ENCODE measurements at places on chromosomes 4 and X.

GRCh38 chr4:42369489-42369888 is 27.8 kb upstream of the SHISA3 start:
- no peak for DNase-seq

DNA sequence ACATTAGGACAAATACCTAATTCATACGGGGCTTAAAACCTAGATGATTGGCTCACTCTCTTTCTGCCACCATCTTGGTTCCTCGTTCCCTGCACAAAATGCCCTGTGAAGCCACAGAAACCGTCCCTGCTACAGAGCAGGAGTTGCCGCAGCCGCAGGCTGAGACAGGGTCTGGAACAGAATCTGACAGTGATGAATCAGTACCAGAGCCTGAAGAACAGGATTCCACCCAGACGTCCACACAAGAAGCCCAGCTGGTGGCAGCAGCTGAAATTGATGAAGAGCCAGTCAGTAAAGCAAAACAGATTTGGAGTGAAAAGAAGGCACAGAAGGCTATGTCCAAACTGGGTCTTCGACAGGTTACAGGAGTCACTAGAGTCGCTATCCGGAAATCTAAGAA is 34.3 kb downstream of the TRIM61 start:
- no peak for DNase-seq

DNA sequence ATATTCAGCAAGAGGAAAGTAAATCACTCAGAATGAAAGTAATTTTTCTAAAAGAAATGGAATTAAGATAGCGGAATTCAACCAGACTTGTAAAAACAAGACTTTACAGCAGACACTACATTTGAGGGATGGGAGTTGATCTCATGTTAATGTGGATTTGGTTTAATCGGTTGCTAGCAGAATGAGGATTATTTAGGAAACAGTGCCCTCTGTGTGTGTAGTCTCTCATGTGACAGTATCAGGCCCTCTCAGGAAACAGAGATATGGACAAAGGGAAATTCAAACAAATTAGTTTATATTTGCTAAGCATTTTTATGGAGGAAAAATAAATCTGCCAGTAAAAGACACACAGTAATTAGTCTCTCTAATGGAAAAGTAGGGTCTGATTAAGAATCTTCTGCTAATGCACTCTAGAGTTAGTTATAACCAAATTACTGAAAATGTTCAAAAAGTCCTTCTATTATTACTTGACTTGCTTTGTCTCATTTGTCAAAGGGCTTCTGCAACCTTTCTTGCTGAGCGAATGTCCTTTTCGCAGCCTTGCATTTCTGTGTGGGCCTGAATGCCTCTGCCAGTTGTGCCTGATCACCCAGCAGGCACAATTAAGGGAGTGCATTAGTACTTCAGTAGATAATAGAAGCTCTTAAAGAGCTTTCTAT is 1282.3 kb upstream of the TENM3 start:
- DNase-seq = no peak

DNA sequence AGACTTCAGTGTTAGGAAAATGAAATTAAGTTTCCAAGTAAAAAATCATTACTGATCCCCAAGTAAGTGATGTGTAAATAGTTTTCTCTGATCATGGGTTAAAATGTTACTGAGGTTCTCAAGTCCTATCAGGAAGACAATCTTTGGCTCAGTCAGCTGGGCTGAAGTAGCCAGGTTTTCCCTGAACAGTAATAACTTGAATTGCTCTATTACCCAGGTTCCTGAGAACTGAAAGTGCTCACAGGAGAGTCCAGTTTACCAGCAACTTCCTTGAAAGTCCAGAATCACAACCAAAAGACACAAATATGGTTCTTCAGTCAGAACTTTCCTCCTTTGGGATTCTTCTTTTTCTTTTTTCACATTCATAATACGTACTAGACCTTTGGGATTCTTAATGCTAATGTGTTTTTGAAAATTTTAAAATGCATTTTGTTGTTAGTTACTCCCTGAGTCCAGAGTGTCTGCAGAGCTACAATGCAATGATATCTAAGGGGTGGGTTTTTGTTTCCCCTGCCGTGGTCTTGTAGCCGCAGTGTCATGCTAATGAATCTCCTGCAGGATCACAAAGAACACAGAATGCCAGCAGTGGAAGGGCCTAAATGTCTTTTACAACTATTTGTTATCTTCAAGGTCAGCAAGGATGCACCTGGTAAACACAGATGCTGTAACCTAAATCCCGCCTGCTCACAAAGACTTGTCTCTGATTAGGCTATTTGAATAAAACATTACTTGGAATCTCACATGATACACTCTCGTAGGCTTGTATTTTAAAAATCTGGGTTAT is 439.8 kb upstream of the NR3C2 start:
- no peak for DNase-seq

- DNase-seq = no peak
Measured at GRCh38 chrX:153646620-153647373, at the start of gene DUSP9. TSS of gene DUSP9 (plus strand) at chrX:153647203. CDS start at chrX:153647954, 751 bp downstream.

- no peak for DNase-seq
Measured at GRCh38 chrX:130746709-130747342, 156.2 kb downstream of the ENOX2 start.

DNA sequence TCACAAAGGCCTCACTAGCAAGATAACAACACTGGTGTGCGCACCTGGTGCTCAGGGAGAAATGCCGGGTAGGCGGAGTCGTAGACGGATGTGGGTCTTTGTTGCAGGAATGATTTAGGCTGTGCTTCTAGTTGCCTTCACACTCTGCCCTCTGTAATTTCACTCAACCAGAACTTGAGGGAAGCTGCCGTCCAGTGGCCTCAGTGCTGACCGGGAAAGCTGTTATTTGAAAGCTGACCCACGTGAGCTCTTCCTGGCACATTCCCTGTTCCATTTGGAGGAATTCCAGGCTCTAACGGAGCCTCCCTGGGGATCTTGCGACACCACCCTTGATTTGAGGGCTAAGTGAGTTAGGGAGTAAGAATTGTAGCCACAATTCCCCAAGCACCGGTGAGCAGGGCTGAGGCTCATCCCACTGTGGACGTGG is 15.9 kb downstream of the SH3TC1 start:
- no peak for DNase-seq

Measured in CD4-positive, alpha-beta T cell treated with Interferon gamma for 1 hour (primary cell).